ENCODE measurements at places on chromosomes 3 and 15.

- no peak for DNase-seq
Measured at GRCh38 chr3:51675201-51675611, 4.2 kb downstream of the TEX264 start.

DNA sequence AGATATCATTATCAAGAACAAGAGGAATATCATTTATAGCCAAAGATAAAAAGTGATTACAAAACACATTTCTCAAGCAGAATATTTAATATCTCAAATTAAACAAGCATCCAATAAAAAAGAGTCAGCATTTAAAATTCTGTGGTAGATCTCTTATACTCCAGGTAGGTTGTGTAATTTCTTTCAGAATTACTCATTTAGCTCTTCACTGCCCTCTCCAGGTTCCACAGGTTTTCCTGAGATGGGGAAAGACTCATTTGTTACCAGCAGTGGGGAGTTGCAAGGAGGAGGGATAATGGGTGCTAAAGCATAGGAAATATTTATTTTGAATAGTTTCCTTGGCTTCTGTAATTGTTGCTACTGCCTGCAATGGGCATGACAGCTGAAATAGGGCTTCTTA, 83.1 kb upstream of the RASGRP1 start:
- no peak for DNase-seq

DNA sequence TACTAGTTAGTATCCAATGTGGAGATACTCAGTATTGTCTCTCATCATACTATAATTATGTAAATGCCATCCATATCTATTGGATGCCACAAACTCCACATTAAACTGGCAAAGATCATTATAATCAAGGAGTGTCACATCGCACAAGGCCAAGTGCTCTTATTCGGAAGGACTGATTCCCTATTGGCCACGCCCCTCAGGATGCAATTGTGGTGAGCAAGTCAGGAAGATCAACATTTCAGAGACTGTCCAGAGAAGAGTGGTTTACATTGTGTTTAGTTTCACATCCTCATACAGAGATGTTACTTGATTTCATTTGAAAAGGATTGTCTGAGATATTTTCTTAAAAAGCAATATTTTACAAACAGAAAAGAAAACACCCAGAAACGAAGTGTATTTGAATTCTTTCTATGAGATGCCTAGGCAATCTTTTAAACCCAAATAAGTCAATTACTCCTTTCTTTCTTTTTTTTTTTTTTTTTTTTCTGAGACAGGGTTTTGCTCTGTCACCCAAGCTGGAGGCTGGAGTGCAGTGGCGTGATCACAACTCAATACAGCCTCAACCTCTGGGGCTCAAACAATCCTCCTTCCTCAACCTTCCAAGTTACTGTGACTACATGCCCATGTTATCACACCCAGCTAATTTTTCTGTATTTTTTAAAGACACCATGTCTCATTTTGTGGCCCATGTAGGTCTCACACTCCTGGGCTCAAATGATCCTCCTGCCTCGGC, 369.1 kb downstream of the RBMS3 start:
- DNase-seq = no peak

GRCh38 chr3:66179793-66180192, 41.0 kb upstream of the SLC25A26 start:
- DNase-seq = no peak

GRCh38 chr15:92161039-92161670, 232.5 kb upstream of the ST8SIA2 start:
- no peak for DNase-seq

GRCh38 chr15:73345658-73346057, 23.1 kb downstream of the HCN4 start:
- no peak for DNase-seq

- DNase-seq = no peak
Measured at GRCh38 chr15:92611995-92612745, 43.4 kb downstream of the FAM174B start.

GRCh38 chr3:14307656-14308302, 94.6 kb upstream of the SLC6A6 start:
- no peak for DNase-seq

- no peak for DNase-seq
Measured at GRCh38 chr3:140917772-140918171, 23.9 kb upstream of the SLC25A36 start.

- DNase-seq = no peak
Measured at GRCh38 chr15:59446232-59446957, 8.4 kb downstream of the FAM81A start.

DNA sequence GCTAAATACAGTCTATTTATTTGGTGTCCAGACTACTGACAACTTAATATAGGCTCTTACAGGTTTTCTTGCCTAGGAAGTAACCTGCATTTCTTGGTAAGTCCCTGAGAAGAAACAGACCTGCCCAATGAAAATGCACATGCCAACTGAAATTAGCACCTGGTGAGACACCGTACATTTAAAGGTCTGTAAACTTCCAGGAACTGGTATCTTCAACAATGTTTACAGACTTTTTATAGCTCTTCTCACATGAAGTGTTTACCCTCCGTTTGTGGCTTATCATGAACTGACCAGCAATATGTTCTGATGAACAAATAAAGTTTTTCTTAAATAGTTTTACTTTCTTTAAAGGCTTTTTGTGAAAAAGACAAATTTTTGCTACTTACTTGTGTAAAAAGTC, 93.3 kb downstream of the PCCB start:
- no peak for DNase-seq

DNA sequence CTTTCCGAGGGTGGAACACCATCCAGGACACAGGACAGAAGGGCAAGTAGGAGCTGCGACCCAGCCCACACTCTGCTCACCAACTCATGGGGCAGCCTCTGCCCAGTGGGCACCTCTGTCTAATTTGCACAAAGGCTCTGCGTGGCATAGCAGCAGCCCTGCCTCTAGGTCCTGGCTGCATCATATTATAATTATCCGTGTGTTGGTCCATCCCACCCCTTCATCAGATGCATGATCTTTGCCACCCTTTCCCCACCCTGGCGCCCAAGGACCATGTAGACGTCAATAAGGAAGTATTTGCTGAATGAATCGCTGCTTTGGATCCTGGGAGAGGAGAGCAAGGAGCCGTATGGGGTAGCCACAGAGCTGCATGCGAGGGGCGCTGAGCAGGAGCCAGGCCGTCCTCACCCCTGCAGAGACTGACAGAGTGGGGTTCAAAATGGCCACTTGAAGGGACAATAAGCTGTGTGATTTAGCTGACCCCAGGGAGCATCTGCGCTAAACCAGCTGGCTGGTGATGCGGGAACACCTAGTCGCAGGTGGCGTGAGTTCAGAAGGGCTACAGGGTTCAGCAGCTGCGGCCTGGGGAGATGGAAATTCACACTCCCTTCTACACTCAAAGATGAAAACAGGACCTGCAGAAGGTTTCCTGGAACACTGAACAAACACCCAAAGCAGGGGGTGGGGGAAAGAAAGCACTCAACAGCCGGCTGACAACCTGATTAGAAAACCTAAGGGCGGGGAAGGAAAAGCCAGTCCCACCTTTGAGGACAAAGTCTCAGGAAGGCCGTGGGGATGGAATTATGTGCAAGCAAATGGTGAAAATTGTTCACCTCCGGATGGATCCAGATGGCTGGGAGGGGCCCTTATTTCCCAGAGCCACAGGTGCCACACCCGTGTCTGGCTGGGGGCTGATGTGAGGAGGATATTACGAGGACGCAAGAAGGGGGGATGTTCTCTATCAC, 6.4 kb downstream of the MGLL start:
- DNase-seq = no peak

DNA sequence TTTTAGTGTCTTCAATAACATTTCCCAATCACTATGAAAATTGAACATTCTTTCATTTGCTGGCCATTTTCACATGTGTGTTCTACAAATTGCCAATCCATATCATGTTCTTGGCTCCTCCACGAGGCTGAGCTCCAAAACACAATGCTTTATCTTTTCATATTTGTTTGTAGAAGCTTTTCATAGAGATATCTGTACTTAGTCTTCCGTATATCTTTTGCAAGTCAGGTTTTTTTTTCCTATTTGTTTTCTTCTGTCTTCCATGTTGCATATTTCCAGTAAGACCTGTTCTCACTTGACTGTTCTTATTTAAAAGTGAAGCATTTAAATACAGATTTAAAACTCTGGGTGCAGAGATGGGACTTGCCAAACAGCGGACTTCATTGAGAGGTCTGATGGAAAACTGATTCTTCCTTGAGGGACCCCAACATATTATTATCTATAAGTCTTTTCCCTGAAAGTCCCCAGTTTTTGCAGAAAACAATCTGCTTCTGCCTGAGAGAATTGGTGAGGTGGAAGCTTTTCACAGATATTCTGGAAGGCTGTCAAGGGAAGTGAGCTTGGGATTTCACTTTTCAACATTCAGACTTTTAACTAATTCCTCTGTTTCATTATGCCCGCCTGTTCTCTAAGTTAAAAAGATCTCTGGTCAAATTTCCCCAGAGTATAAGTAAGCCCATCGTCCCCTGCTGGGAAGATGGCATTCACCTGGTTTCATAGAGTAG, 77.8 kb upstream of the KCNMB2 start:
- DNase-seq = no peak

GRCh38 chr3:191592105-191592504, 131.1 kb downstream of the PYDC2 start:
- no peak for DNase-seq

- no peak for DNase-seq
Measured at GRCh38 chr15:82312586-82313349, 36.5 kb downstream of the GOLGA6L10 start.

DNA sequence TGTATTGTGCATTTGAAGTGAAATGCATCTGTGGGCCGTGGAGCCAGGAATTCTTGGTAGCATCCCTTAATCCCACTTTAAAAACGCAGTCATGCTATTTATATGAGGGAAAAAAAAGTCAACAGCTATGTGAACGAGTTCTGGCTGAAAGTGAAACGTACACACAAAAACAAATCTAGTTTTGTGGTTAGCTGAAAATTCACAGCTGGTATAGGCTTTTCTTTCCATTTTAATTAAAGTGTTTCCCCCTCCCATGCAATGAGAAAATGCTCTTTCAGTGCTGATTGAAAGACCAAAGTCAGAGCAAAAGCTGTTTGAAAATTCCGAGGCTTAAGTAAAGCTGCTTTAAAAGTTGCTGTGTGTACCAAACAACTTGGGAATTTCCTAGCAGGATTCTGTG, 297.4 kb downstream of the PLCL2 start:
- no peak for DNase-seq

DNA sequence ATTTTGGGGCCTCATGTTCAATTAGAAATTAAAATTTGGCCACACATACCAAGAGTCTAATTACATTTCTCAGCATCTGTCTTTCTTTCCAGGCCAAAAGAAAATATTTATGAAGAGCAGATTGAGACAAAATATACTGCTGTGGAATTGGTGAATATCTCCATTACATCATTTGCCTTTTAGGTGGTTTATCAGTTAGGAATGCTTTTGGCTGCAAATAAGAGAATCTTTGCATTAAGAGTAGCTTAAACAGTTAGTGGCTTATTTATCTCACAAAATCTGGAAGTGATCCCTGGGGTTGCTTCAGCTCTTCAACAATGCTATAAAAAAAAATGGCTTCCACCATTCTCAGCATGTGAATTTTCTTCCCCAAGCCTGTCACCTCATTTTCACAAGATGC, 308.7 kb downstream of the MAGI1 start:
- no peak for DNase-seq

GRCh38 chr3:188000361-188000861, 153.5 kb upstream of the LPP start:
- DNase-seq = no peak

- no peak for DNase-seq
Measured at GRCh38 chr3:76500746-76501275, 539.1 kb upstream of the ROBO2 start.
